ENCODE measurements at places on chromosomes 11 and 22.

- DNase-seq = no peak
These were observed 133.3 kb downstream of the TBC1D22A start for GRCh38 chr22:46895753-46896152.

- DNase-seq = no peak
These were observed 346.5 kb upstream of the SYN3 start for GRCh38 chr22:33404723-33405122.

- DNase-seq = no peak
These were observed 14.8 kb downstream of the SHISA8 start for GRCh38 chr22:41899992-41900651.

GRCh38 chr22:49961005-49961600 is 531 bp downstream of the PIM3 start:
- DNase-seq = no peak

DNA sequence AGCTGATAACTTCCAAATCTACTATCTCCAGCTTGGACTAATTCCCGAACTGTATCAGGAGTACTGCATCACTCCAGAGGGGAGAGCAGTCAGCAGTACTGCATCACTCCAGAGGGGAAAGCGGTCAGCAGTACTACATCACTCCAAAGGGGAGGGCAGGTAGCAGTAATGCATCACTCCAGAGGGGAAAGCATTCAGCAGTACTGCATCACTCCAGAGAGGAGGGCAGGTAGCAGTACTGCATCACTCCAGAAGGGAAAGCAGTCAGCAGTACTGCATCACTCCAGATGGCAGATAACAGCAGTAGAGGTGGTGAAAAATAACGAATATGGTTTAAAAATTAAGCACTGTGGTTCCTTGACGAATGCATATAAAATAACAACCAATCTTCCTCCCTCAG is 8.4 kb downstream of the CWC15 start:
- no peak for DNase-seq

DNA sequence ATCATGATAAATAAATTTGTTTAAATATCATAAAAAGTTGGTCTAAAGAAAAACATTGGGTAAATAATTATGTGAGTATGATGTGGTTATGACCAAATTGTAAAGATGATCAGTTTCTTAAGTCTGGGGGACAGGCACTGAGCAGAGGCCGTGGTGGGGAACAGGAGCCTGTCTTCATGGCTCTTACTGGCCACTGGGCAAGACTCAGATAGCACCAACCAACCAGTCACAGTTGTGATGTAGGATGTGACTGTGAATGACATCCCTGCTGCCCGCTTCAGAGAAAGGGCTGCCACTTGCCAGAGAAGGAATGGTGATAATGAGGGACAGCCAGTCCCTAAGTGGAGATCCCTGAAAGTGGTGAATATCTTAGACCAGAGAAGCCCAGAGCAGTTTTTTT is 7.0 kb downstream of the PTPRJ start:
- DNase-seq = no peak

GRCh38 chr22:38126928-38127668 is 16.6 kb upstream of the BAIAP2L2 start:
- no peak for DNase-seq

Measured in GM13976 (cell line).